Dermis blood vessel endothelial cell (primary cell): ENCODE measurements at places on chromosomes 12 and 14.

DNA sequence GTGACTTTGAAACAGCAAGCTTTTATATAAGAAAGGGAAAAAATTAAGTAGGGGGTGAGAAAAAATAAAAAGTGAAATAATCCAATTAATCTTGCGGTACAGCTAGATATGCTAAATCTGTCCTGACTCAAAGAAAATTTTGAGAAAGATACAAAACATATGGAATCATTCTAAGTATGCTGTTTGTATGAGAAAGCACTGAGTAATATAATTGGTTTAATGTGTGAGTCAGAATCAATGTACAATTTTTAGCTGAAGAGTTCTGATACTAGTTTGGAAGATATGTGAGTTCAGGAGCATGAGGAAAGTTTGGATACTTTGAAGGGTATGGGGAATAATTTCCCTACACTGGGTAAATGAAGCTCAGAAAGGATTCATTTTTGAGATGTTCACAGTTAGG lies 190.9 kb upstream of the RASSF8 start:
- no peak for DNase-seq

- no peak for DNase-seq
These were observed 19.8 kb downstream of the RPGRIP1 start for GRCh38 chr14:21299562-21300130.

- no peak for DNase-seq
These were observed 42.4 kb upstream of the CCDC196 start for GRCh38 chr14:66443785-66444184.

- peak; percentile 13 for DNase-seq
These were observed 94.9 kb downstream of the DUSP16 start for GRCh38 chr12:12467688-12468261.

DNA sequence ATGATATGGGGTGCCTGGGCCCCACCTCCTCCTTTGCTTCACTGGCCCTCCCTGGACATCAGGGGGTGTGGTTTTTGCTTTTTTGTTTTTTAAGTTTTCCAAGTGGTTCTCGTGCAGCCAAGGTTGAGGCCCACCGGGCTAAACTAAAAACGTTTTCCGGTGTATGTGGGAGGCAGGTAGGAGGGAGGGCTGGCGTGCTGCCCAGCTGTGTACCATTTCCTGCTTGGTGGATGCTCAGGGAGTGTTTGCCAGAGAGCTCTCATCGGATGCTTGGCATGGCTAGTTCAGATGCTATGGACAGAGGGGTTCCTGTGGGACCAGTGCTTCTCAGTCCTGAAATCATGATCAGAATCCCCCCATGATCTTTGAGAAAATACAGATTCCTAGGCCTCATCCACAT lies 246.4 kb downstream of the CACNA1C start:
- DNase-seq = no peak

DNA sequence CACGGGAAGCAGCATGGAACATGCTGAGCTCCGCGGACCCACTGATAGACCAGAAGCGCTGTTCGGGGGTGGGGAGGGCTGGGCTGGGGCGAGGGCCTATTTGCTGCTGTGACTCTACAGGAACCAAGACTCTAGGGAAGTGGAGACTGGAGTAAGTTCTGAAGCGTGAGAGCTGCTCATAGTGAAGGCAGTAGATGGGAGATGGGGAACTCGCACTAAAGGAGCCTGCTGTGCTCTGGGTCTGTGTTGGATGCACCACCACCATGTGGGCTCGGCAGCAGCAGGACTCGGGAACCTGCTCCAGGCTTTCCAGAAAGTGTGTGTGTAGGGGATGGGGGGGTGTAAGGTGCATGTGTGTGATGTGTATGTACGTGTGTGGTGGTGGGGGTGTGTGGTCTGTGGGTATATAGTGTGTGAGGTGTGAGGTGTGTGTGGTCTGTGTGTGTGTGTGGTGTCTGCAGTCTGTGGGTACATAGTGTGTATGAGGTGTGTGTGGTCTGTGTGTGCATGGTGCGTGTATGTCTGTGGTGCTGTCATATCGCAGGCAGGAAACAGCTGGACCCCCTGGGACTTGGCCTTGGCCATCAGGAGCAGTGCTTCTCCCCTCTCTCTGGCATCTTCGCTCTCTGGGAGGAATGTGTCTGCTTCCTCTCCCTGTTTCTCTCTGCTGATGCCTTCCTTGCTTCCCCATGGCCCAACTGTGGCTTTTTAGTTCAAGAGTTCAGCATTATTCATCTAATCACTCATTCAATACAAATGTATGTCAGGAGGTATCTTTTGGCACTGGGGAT lies 378.9 kb downstream of the FUT8 start:
- DNase-seq = peak; percentile 1

DNA sequence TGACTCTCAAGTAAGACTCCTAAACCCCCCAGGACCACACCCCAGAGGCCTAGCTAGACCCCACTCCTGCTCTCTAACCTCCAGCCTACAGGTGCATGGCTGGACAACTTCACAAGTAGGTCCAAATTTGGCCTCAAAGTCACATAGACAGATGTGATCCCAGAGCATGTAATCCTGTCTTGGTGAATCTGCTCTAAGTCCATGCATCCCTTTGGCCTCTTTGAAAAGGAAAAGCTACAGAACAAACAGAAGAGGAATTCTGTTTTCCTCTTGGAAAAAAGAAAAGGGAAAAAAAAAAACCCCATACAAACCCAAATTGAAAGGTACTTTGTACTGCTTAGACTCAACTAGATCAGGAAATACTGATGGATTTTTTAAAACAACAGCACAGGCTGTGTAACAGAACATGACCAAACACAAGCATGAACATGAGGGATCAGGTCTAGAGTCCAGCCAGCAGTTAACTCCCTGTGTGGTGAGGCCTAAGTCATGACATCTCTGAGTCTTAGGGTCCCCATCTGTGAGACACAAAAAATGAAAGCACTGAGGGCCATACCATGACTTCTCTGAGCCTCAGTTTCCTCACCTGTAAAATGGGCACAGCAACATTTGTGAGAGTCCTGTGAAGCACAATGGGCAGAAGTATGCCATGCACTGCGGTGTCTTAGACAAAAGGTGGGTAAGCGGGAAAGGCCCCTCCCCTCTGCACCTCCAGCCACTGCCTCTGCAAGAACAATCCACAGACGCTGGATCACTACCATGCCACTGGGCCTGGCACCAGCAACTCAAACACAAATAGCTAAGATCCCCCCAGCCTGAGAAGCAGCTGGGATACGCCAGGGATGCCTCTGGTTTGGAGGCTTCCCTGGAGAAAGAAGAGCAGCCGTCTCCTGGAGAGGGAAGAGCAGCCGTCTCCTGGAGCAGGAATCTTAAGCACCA lies 9.9 kb downstream of the PITPNM2 start:
- no peak for DNase-seq

DNA sequence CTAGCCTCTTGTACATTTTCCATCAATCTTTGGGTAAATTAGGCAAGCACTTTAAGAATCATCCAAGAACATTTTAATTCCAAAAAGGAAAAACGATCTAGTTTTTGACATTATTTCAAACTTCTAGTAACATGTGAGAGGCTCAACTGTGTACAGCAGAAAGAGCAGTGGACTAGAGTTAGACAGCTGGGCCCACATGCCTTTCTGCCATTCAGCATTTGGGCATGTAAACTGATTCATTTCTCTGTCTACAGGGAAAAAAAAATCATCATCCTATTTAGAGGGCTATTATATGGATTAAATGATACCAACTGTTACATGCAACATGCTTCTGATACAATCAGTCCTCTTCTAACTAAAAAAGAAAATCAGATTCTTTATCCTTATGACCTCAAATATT lies 17.7 kb downstream of the ATP2B1 start:
- no peak for DNase-seq

- DNase-seq = no peak
These were observed 77.5 kb upstream of the IFNG-AS1 start for GRCh38 chr12:67911789-67912188.

GRCh38 chr12:91617818-91618217 lies 435.2 kb upstream of the DCN start:
- DNase-seq = no peak

GRCh38 chr14:94027566-94028449 lies 1.7 kb downstream of the OTUB2 start:
- DNase-seq = peak; percentile 23

- DNase-seq = peak; percentile 72
These were observed 172.7 kb downstream of the ANO6 start for GRCh38 chr12:45388545-45388944.

GRCh38 chr12:115450017-115450416 lies 766.0 kb upstream of the TBX3 start:
- DNase-seq = no peak

DNA sequence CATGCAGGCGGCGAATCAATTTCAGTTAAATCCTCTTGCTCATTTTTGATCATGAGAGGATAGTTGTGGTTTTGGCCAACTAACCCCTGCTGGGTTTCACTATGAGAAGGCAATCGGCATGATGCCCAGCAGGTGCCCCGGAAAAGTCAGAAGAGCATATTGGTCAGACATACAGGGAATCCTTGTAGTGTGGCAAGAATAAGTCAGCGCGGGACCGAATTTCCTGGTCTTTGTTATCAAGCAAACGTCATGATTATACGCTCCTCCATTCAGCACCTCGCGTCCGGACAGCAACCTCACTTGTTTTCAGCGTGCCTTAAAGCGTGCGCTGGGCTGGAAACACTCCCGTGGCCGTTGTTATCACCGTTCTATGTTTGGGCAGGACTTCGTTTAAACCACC lies 1.8 kb downstream of the TBC1D30 start:
- DNase-seq = peak; percentile 86
